ENCODE measurements at places on chromosomes 5 and 9.
A peak's percentile ranks its signal among the peaks of the same experiment; 100 is the strongest.

GRCh38 chr5:39714036-39714698 is 289.4 kb upstream of the DAB2 start:
- peak; percentile 16 for DNase-seq

DNA sequence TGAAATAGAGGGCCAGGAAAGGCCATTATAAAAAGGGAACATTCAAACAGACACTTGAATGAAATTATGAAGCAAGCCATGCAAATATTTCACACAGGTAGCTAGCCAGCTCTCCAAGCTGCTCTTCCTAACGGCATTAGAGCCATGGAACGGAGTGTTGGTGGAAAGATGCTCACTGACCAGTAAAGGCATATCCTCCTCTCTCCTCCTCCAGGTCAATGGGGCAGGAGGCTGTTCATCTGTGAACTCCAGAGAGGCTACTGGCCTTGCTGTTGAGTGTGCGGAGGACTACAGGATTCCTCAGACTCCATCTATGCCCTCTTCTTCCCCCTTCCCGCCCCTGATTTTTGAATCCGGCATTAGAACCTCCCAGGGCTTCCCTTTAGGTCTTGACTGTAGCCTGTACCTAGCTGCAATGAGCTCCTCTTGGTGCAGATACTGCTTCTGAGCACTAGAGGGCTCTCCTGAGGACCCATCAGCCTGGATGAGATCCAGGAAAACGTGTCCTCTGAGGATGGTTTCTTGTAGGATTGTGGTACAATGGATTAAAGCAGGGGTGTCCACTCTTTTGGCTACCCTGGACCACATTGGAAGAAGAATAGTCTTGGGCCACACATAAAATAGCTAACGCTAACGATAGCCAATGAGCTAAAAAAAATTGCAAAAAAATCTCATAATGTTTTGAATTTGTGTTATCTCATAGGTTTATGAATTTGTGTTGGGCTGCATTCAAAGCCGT is 162.2 kb downstream of the SREK1 start:
- peak; percentile 56 for DNase-seq

DNA sequence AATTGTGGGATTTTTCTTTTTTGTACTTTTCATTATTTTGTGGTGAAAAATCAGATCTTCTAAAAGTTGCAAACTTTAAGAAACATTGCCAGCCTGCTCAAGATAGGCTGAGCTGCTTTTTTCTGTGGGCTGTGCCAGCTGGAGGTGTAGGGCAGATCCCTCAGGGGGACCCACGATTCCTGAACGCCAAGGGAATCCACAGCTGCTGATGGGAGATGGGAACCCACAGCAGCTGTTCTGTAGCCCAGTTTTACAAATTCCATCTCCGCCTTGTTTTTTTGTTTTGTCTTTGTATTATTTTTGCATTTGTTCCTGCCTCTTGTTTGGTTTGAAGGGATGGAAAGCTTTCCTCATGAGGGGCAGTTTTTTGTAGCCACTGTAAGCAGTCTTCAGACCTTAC is 91.0 kb downstream of the WWC1 start:
- DNase-seq: no peak

DNA sequence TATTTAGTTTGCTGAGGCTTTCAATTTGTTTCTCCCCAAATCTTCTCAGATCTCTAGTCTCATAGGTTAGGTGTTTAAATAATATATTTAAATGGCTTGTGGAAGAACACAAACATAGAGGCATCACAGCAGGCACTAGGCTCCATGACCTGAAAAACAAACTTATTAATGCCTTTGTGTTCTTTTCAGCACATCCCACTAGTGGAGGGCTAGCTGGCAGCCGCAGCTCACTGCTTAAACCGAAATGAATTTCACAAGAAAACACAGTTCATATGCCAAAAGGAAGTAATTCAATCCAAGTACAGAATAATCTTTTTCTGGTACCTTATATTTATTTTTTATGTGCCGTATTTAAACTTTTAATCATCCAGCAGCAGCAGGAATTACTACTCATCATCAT is 382.5 kb downstream of the PLK2 start:
- DNase-seq: no peak

- no peak for DNase-seq
Observed at GRCh38 chr5:138905541-138905940, 30.4 kb upstream of the LRRTM2 start.

DNA sequence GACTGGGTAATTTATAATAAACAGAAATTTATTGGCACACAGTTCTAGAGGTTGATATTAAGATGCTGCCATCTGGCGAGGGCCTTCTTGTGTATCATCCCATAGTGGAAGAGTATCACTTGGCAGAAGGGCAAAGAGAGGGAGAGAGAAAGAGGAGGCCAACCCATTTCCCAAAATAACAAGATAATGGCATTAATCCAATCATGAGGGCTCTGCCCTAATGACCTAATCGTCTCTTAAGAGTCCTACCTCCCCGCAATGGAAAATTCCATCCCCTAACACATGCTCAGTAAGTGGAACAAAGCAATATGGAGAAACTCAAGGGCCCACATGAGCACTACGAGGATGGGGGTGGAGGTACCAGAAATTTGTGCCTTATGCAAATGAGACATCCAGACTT is 17.6 kb upstream of the VDAC1 start:
- no peak for DNase-seq

DNA sequence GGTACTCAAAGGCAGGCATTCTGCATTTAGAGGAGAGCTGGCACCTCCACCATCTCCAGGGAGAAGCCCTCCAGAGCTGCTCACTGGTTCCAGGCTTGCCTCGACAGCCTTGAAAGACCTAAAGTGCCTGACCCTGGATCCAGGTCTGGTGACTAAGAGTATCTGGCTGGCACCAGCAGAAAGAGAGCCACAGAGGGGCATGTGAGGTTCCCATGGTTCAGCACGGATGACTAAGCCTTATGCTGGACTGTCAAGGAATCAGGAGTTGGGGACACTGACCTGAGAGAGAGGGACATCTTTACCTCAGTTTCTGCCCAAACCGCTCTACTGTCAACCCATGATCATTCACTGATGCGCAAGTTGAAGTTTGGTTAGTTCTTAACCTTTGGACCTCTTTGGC is 3.0 kb downstream of the ACTL7A start:
- DNase-seq: no peak

DNA sequence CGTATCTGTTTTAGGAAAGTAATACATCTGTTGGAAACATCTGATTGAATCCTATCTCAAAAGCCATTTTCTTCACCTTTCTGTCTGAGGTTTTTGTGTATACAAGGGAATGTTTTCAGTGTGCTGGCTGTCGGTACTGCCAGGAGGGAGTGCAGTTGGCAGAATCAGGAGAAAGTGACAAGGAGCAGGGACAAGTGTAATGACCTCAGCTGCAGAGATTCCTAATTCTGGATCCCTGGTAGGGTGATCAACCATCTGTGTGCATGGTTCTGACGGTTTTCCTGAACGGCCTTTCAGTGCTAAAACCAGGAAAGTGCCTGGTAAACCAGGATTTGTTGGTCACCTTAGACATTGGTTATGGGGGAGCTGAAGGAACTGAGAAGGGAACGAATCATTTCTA is 1.6 kb upstream of the GDA start:
- DNase-seq: no peak

DNA sequence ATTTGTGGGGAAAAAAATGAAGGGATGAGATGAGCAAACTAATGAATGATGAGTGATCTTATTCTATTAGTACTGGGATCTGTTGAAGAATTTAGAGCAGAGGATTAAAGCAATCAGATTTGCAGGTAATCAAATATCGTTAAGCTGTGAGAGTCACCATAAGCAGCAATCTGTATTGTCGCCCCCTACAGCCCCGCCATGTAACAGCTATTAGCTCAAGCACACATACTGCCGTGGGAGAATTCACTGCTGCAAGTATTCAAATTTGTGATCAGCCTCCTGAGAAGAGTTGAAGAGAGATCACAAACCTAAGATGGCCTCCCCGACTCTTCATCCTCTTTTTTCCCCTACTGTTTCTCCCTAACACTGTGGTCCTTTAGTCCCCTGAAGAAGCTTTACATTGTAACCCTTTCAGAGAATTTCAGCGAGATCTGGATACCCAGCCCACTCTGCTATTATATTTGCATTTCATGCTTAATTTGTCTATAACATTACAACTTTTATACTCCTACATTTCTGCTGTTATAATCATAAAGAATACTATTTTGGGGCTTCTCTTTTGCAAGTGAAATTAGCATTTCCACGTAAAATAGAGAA is 28.5 kb upstream of the PHF24 start:
- DNase-seq: peak; percentile 15

DNA sequence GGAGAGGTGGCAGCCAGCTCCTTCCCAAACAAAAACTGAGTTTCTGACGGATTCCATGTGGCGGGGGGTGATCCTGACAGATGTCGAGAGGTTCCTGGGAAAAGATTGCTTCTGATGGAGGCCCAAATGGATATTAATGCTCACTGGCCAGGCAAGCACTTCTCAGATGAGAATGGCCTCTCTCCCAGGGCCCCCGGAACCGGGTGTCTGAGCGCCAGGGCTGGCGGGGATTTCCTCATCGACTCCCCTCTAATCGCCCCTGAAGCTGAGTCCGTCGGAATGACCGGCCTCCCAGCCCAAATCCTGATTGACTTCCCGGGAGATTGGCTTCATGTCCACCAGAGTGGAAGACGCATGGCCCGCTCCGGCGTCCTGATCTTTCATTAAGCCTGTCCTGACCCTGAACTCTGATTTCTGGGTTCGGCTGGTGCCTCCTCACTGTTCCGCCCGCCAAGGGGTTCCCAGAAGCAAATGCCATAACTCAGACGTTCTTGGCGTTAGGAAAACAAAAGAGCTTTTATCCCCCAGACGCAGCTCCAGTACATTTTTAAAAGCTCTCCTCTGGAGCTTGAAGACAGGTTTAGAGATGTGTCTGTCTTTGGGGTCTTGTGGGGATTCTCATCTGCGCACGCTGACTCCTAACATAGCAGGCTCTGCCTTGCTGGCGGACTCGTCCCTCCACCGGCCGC is 17.6 kb downstream of the FIBCD1 start:
- no peak for DNase-seq

GRCh38 chr9:26310294-26310693 is 582.3 kb downstream of the CAAP1 start:
- no peak for DNase-seq

GRCh38 chr5:58357121-58357520 is 102.8 kb downstream of the PLK2 start:
- DNase-seq: no peak

GRCh38 chr5:135402031-135402430 is 3.0 kb upstream of the MACROH2A1 start:
- no peak for DNase-seq

GRCh38 chr5:103272377-103272776 is 13.8 kb downstream of the MACIR start:
- DNase-seq: no peak

DNA sequence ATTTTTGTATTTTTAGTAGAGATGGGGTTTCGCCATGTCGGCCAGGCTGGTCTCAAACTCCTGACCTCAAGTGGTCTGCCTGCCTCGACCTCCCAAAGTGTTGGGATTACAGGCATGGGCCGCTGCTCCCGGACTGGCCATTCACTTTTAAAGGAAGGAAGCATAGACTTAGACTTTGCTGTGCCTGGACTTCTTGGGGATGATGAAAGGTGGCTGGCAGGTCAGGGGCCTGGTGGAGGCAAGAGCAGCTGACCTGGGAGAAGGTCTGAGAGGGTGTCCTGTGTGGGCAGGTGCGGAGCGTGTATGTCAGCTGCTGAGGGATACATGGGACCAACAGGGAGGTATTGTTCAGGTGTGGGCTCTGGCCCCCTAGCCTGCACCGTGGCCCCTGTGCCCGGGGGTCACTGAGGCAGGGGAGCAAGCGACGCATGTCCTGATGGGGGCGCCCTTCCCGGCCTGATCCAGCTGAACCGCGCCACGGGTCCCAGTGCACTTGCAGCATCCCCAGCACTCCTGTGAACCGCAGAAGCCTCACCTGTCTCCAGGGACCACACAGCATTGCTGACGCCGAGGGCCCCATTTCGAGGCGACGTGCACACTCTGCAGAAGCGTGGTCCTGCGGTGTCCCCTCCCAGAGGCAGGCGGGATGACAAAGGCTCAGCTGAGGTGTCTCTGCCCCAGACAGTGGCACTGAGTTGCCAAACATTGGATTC is 23.1 kb downstream of the NDUFS6 start:
- no peak for DNase-seq

DNA sequence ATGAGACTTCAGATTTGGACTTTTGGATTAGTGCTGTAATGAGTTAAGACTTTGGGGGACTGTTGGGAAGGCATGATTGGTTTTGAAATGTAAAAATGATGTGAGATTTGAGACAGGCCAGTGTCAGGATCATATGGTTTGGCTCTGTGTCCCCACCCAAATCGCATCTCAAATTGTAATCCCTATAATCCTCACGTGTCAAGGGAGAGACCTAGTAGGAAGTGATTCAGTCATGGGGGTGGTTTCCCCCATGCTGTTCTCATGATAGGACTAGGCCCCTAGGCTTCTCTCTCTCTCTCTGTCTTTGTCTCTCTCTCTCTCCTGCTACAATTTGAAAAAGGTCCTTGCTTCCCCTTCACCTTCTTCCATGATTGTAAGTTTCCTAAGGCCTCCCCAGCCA is 473.3 kb upstream of the CD180 start:
- DNase-seq: no peak

DNA sequence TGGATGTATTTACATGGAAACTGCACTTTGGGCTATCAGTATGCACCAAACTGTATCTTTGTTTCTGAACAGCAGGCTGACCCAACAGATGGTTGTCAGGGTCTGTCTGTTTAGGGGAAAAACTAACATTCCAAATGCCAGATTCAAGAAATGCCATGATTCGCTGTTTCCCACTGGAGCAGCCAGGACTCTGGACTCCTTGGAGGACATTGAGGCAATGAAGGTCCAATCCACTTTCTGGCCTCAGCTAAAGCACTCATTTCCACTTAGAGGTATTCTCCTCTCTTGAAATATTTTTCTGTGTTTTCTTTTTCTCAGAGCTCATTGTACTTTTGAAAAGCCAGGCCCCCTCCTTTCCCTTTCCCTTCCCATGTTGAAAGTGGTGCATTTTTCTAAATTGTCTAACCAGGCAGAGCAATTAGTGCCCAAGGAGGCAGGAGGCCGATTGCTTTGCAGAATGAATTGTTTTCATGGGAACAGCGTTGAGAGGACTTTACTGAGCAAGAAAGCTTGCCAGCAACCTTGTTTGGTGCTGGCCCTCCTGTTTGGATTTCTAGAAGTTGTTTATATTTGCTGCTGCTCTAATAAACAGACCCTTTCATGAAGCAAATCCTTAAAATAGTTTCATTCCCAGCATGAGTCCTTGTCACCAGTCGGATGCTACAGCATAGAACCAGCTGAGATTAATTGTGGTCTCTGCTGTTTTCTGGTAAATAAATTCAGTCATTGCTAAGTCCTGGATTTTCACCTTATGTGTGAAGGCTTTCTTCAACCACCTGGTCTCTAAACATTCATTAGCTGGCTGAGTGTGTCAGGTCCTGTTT is 132.8 kb upstream of the TAF11L2 start:
- DNase-seq: no peak

Measured in NCI-H1105 treated with DMSO at 0.1 percent for 48 hours (cell line).